ENCODE measurements at places on chromosomes 13 and 19. TPM values are rescaled to one million over a fixed set of nuclear protein-coding genes. Genes with fewer than 3 reads are reported as not detected.

Gene RAX2
- not detected for total RNA-seq

Gene DHDH
- total RNA-seq = not detected

Gene CLN5
- 48.4 TPM for total RNA-seq

Gene TMEM145
- total RNA-seq = not detected

Gene TGFBR3L
- 2.7 TPM for total RNA-seq

Gene HCST
- total RNA-seq = 1.2 TPM

Gene ZNF723
- total RNA-seq = not detected

Gene ERFL
- not detected for total RNA-seq

Gene FGF21
- not detected for total RNA-seq

All from smooth muscle cell of the umbilical artery (primary cell).